Neural progenitor cell (in vitro differentiated cells): ENCODE measurements at places on chromosomes 1 and 21.

GRCh38 chr1:107771377-107771776, 193.6 kb downstream of the VAV3 start:
- H3K4me3 ChIP-seq, result no peak overlapping the region
- no peak for DNase-seq

DNA sequence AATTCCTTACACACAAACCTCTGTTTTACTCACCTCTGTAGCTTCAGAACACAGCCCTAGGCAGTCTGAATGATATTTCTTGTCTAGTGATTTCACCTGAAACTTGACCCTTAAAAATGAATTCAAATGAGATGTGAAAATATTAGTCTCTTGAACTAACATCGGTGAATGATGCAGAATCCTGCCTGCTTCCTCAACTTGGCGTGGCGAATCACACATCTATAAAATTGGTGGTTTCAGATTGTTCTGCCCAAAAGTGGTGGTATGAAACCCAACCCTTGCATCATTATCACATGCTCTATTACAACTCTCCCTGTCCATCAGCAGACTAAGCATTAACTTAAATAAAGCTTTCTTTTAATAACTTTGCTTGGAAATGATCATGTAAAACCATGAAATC, 26.9 kb upstream of the C1orf21 start:
- no peak for DNase-seq
- no peaks in the 10 kb centered on the region for H3K4me1 ChIP-seq
- no peak overlapping the region for H3K27ac ChIP-seq
- no peak overlapping the region for H3K4me3 ChIP-seq

DNA sequence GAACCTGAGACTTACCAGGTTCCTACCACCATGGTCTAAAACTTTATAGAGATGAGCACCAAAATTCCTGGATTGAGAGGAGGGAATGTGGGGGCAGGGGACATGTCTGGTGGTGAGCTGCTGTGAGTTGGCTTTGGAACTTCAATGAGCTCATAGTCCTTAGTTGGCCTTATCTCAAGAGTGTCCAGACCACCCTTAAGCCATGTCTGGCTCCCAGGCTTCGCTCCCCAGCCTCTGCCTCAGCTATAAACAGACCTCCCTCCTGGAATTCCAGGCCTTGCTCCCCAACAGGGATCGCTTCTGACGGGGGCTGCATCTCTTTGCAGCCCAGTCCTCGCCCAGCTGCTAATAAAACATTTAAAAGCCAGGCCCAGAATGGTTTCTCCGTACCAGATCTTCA, 19.5 kb downstream of the ATF3 start:
- no peak overlapping the region for H3K27ac ChIP-seq
- DNase-seq, result no peak
- H3K4me1 ChIP-seq, result peaks cover 8% of the 10 kb centered on the region
- no peaks in the 10 kb centered on the region for H3K36me3 ChIP-seq

GRCh38 chr1:14599183-14599791, 802 bp downstream of the KAZN start:
- peak; percentile 76 for DNase-seq
- no peaks in the 10 kb centered on the region for H3K36me3 ChIP-seq
- peaks cover 54% of the 10 kb centered on the region for H3K4me1 ChIP-seq

GRCh38 chr1:68433395-68433794, 16.4 kb downstream of the RPE65 start:
- no peak overlapping the region for H3K4me3 ChIP-seq
- no peaks in the 10 kb centered on the region for H3K27me3 ChIP-seq
- H3K4me1 ChIP-seq, result peaks cover 5% of the 10 kb centered on the region
- no peaks in the 10 kb centered on the region for H3K36me3 ChIP-seq
- no peak for DNase-seq
- no peak overlapping the region for H3K27ac ChIP-seq

GRCh38 chr1:160807247-160807646, 11.3 kb downstream of the LY9 start:
- no peak overlapping the region for H3K27ac ChIP-seq
- no peaks in the 10 kb centered on the region for H3K27me3 ChIP-seq
- DNase-seq, result no peak
- no peak overlapping the region for H3K4me3 ChIP-seq
- no peaks in the 10 kb centered on the region for H3K4me1 ChIP-seq
- no peaks in the 10 kb centered on the region for H3K36me3 ChIP-seq

GRCh38 chr1:67201891-67202290, 35.6 kb downstream of the IL23R start:
- H3K27ac ChIP-seq, result no peak overlapping the region
- DNase-seq, result no peak
- no peaks in the 10 kb centered on the region for H3K4me1 ChIP-seq
- no peaks in the 10 kb centered on the region for H3K27me3 ChIP-seq
- H3K36me3 ChIP-seq, result no peaks in the 10 kb centered on the region
- no peak overlapping the region for H3K4me3 ChIP-seq

DNA sequence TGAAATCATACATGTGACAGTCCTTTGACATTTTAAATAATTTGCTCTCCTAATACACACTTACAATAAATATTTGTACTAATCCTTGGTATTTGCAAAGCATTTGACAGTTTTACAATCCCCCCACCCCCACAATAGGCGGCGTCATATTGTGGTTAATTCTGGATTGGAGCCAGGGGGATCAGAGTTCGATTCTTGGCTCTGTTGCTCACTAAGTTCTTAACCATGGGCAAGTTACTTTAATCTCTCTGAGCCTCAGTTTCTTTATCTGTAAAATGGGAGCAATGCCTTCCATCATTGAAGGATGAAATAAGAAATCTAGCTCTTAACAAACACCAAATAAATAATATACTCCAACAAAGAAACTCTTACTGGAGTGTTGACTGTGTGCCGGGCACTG, 23.8 kb downstream of the CACNA1S start:
- no peaks in the 10 kb centered on the region for H3K27me3 ChIP-seq
- H3K4me3 ChIP-seq, result no peak overlapping the region
- H3K36me3 ChIP-seq, result no peaks in the 10 kb centered on the region
- no peak for DNase-seq
- H3K27ac ChIP-seq, result no peak overlapping the region

DNA sequence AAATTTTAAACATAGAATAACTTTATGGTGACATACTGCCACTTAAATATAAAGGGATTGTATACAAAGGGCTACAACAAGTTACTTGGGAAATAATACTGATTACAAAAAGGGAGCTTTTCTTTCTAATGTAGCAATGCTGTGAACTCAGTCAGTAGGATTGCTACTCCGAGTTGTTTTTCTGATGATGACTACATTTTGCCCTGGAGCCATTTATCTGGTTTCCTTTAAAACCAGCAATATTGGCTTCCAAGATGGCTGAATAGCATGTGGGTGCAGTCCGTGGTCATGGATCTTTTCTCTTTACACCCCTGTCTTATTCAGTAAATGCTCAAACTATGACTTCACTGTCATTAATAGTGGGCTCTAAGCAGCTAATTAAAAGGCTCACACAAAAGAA, 92.6 kb upstream of the NEK7 start:
- H3K27ac ChIP-seq, result no peak overlapping the region
- no peak for DNase-seq
- H3K4me1 ChIP-seq, result no peaks in the 10 kb centered on the region
- H3K27me3 ChIP-seq, result no peaks in the 10 kb centered on the region
- H3K4me3 ChIP-seq, result no peak overlapping the region
- no peaks in the 10 kb centered on the region for H3K36me3 ChIP-seq

GRCh38 chr1:202264300-202264699, 70.7 kb downstream of the LGR6 start:
- DNase-seq, result no peak
- no peak overlapping the region for H3K27ac ChIP-seq
- H3K36me3 ChIP-seq, result no peaks in the 10 kb centered on the region
- no peaks in the 10 kb centered on the region for H3K27me3 ChIP-seq
- H3K4me3 ChIP-seq, result no peak overlapping the region
- H3K4me1 ChIP-seq, result peaks cover 12% of the 10 kb centered on the region

GRCh38 chr1:48882020-48882419, 105.3 kb upstream of the BEND5 start:
- H3K4me3 ChIP-seq, result no peak overlapping the region
- H3K27me3 ChIP-seq, result no peaks in the 10 kb centered on the region
- peaks cover 22% of the 10 kb centered on the region for H3K4me1 ChIP-seq
- H3K27ac ChIP-seq, result no peak overlapping the region
- H3K36me3 ChIP-seq, result no peaks in the 10 kb centered on the region

GRCh38 chr21:46255758-46256337, 27.3 kb upstream of the LSS start:
- no peak overlapping the region for H3K27ac ChIP-seq
- H3K4me3 ChIP-seq, result no peak overlapping the region
- H3K36me3 ChIP-seq, result peaks cover 10% of the 10 kb centered on the region

- DNase-seq, result no peak
- H3K36me3 ChIP-seq, result no peaks in the 10 kb centered on the region
- H3K4me3 ChIP-seq, result no peak overlapping the region
These were observed 473 bp upstream of the BRDT start for GRCh38 chr1:91948501-91949355.

DNA sequence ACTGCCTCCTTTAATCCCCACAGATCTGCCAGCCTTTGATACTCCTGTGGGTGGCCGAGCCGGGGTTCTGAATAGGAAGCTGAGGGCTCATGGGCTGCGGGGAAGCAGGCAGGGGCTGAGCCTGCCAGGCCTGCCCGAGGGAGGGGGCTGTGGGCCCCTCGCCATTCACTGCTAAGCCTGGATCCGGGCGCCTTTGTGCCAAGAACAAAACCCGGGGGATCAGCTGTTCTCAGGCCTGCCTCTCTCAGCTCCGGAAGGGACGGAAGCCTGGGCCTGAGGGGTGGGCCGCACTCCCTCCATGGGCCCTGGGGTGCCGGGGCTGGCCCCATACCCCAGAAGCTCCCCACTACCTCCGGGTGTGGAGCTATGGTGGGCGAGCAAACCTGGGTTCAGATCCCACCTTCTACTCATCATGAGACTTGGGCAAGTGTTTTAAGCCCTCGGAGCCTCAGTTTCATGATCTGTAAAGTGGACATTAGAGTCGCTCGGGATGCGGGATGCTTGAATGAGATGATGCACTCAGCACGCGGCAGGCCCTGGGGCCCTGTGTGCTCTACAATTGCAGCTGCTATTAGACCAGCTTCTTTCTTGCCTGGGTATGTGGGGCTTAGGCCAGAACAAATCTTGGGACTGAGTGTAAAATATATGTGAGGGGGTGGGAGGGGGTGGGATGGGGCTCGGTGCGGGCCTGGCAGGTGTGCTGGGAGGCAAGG, 19.2 kb upstream of the EPHA2 start:
- peak; percentile 96 for DNase-seq
- peaks cover 34% of the 10 kb centered on the region for H3K4me1 ChIP-seq
- H3K4me3 ChIP-seq, result no peak overlapping the region
- H3K27me3 ChIP-seq, result no peaks in the 10 kb centered on the region
- H3K36me3 ChIP-seq, result no peaks in the 10 kb centered on the region

- no peaks in the 10 kb centered on the region for H3K4me1 ChIP-seq
- DNase-seq, result no peak
- no peak overlapping the region for H3K27ac ChIP-seq
These were observed 16.0 kb downstream of the SLC26A9 start for GRCh38 chr1:205927247-205927646.
